ENCODE measurements at places on chromosomes 6 and 20.

- no peak for DNase-seq
Measured at GRCh38 chr6:25774120-25774715, 19.7 kb downstream of the SLC17A4 start.

DNA sequence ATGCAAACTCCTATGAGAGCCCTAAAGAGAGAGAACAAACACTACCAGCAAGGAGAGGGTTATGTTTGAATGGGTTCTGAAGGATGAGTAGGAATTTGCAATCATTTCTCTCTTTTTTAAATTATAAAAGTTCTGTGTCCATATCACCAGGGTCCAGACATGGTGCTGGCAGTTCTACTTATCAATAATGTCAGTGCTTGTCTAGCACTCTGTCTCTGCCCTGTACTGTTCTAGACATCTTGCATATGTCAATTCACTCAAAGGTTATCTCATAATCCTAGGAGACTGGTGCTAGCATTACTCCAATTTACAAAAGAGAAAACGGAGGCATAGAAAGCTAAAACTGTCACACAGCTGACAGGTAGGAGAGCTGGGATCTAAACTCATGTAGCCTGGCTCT is 101.3 kb downstream of the VEGFA start:
- DNase-seq = no peak

- no peak for DNase-seq
Measured at GRCh38 chr20:44079291-44079690, 107.7 kb downstream of the JPH2 start.

- DNase-seq = no peak
Measured at GRCh38 chr6:158837684-158838625, 18.8 kb upstream of the EZR start.

DNA sequence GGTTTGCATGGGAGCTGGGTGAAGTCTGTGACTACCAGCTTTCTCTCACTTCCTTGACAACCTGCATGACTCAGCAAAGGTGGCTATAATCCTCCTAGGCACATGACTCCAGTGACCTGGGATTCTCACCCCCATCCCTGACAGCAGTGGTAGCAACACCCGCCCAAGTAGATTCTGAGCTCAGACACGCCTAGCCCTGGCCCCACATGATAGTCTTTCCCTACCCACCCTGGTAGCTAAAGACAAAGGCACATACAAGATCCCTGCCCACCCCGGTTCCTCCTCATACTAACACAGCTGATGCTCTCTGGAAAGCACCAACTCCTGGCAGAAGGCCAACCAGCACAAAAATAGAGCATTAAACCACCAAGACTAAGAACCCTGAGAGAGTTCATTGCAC is 25.9 kb upstream of the CRISP1 start:
- DNase-seq = no peak

- DNase-seq = no peak
Measured at GRCh38 chr6:32983964-32984621, 15.7 kb downstream of the BRD2 start.

- DNase-seq = no peak
Measured at GRCh38 chr6:340186-340955, 48.1 kb downstream of the DUSP22 start.

DNA sequence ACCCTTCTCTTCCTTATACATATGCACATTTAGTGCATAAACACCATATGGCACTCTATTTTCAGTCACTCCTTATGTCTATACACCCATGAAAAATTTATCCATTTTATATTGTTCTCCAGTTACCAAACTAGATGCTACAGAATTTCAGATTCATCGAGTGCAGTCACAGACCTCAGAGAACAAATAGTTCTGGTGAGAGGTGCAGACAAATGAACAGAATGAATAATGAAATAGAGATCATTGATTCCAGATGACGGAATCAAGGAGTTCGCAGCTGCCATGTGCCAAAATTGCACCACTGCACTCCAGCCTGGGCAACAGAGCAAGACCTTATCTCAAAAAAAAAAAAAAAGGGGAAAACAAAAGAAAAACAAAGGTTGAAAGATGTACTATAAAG is 214.8 kb upstream of the CEP162 start:
- no peak for DNase-seq

GRCh38 chr6:144782634-144783033 is 497.5 kb downstream of the UTRN start:
- DNase-seq = no peak

GRCh38 chr6:115120391-115120790 is 777.6 kb upstream of the HS3ST5 start:
- DNase-seq = no peak

GRCh38 chr6:41422161-41422560 is 86.8 kb downstream of the NCR2 start:
- no peak for DNase-seq

- no peak for DNase-seq
Measured at GRCh38 chr6:39092124-39092523, 22.9 kb downstream of the SAYSD1 start.

- DNase-seq = no peak
Measured at GRCh38 chr20:33463332-33464101, 20.0 kb upstream of the SNTA1 start.

DNA sequence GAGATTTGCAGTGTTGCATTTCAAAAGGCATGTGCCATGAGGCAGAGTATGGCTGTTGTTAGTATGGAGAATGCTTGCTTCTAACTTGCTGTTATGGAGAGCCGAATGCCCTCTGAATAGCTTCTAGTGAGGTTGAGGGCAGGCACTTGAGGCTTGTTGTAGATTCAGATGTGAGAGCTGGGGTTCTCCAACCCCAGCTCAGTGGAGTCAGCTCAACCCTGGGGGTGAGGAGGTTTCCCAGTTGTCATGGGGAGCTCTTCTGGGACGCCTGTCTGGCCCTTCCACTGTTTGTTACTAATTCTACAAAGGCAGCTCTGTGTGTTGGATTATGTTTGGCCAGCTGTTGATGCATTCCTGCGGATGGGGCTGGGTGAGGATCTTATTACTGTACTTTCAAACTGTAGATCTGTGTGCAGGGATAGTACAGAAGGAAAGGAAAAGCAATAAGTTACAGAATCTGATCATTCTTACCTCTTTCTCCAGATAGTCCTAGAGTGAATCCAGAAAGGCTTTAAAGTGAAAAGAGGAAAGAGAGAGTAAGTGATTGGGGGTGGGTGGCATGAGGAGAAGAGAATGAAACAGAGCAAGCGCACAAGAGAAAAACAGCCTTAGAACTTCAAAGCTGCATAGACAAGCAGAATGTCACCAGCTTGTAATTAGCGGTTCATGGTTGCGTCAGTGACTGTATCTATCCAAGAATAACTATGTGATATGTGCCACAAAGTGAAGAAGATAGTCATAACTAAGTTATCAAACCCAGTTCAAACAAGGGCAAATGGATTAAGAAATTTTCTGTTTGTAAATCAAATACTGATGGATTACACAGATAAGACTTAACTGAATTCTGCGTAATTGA is 148.7 kb downstream of the PRL start:
- DNase-seq = no peak

DNA sequence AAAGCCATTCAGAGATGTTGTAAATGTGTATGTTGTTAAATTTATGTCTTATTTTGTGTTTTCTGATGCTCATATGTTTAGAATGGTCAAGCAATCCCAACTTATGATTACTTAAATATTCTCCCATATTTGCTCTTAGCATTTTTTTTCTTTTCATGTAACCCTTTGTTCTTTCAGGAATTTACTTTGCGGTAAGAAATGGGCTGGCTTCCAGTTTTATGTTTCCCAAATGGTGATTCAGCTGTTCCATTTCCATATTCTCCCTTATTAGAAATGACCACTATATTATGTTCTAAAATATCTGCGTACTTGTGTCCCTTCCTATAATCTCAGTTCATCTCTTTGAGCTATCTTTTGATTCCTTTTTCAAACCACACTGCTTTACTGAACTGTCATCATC is 113.7 kb downstream of the CDH26 start:
- DNase-seq = no peak

DNA sequence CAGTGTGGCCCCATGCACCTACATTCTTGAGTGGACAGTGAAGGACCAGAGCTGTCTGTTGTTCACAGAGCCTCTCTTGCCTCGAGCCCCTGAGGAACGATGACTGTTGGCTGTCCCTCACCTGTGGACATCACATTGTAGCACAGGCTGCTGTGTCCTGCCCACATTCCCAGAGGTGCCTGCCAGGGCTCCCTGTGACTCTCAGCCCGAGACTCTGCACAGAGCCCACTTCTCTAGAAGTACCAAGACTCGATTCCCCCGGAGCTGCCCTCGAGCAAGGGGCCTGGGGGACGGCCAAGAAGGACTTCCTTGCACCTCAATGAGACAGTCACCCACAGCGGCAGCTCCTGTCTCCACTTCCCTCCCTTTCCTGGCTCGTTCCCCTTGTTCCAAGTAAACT is 28.6 kb upstream of the DLGAP4 start:
- DNase-seq = no peak

DNA sequence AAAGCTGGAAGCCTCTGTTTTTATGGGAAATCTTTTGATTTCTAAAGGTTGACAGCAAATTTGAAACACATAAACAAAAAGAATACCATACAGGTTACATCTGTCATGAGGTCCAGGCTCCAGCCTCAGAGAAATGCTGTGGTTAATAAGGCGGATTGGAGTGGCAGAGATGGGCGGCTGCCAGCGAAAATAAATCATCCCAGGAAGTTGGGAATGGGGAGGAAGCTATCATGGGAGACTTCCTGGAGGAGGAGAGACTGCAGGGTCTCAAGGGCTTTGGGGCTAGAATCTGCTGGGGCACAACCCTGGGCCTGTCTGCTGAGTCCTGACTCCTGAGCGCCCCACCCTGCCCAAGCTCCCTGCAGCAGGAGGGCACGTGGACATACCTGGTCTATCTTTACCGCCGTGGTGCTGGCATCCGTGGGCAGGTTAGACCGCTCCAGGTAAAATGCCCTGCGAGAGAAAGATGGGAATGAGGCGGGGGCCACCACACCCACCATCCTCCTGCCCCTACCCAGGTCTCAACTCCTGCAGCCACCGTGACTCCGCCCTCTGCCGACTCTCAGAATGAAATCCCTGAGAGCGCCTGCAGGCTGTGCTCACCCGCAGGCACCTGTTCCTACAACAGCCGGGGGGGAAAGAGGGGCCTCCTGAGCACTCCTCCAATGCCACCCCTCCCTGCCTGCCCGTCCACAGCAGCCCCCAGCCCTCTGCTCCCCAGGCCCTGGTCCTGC is 197.3 kb downstream of the PREX1 start:
- no peak for DNase-seq

GRCh38 chr6:97947841-97948240 is 664.8 kb upstream of the MMS22L start:
- DNase-seq = no peak

- no peak for DNase-seq
Measured at GRCh38 chr20:56808732-56809131, 179.6 kb downstream of the TFAP2C start.

GRCh38 chr6:29941471-29941870 is 861 bp upstream of the HLA-A start:
- DNase-seq = no peak

DNA sequence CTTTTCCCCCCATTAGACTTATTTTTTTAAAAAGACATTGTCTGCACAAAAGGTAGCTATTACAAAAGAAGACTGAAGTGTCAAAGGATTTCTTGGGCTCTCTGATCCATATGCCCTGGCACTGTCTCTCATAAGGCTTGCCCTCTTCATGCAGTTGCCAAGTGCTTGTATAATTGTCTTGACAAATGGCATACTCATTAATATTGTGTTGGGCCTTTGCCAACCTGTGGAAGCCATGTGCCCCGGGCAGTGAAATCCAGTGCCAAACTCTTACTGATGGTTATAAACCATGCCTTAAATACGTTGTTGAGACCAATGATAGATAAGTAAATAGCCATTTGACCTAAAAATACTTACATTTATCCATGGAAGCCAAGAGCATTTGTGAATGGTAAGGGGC is 98.1 kb downstream of the FARS2 start:
- no peak for DNase-seq

DNA sequence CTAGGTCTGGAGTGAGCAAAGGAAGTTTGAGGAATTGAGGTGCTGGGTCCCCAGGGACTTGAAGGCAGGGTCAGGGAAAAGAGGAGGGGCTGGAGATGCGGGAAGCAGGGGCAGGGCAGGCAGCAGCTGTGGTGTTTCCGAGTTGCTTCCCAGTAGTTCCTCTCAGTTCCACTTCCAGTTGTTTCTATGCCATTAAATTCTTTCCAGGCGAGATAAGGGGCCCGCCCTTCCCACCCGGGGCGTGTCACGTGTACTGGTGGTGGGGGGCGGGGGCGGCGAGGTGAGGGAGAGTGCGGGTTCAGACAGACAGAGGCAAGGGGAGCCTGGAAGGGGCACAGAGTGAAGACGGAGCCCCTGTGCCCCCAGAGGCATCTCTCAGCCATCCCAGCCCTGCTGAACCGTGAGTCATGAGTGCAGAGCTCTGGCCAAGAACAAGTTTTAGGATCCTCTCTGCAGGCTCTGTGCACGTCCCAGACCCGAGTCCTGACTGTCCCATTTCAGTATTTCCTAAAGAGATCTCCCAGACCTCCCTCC is 977 bp downstream of the TNXB start:
- DNase-seq = no peak

DNA sequence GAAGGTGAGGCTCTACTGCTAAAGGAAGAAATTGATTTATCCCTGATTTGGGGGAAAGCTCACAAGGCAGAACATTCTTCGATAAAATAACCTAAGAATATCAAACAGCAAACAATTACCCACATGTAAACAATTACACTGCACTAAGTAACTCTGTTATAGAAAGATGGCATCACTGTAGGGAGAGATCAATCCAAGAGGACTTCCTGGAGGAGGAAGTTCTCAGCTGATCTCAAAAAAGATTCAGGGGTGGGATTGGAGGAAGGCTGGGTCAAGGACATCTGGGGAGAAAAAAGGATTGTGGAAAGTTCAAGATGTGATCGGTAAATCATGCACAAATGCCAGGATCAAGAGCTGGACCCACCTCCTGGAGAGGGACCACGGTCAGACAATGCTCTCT is 361.0 kb upstream of the SULF2 start:
- DNase-seq = no peak

- no peak for DNase-seq
Measured at GRCh38 chr6:113925378-113925777, 45.6 kb downstream of the HDAC2 start.

DNA sequence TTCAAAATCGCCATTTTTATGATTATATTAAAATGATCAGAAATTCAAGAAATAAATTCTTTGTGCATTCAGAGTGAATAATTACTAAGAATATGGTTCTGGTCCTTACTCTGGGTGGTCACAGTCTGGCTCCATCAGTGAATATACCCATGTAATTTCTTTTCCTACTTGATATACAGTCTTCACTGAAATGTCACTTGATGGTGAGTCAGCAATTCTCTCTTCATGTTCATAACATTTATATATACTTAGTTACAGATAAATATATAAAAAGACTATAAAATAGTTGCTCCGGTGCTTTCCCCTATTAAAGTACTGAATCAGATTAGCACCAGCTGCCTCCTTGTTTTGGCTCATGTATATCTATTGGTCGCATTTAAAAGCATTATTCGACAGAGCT is 56.4 kb upstream of the MTRF1L start:
- DNase-seq = no peak

- no peak for DNase-seq
Measured at GRCh38 chr6:82506526-82506925, 142.9 kb downstream of the TPBG start.
